Stimulated activated CD4-positive, alpha-beta T cell treated with anti-CD3 and anti-CD28 coated beads, Interleukin-1b, Interleukin-23, amount 100 ng/mL, for 4 hours (primary cell): ENCODE measurements at places on chromosomes 1 and 21.

DNA sequence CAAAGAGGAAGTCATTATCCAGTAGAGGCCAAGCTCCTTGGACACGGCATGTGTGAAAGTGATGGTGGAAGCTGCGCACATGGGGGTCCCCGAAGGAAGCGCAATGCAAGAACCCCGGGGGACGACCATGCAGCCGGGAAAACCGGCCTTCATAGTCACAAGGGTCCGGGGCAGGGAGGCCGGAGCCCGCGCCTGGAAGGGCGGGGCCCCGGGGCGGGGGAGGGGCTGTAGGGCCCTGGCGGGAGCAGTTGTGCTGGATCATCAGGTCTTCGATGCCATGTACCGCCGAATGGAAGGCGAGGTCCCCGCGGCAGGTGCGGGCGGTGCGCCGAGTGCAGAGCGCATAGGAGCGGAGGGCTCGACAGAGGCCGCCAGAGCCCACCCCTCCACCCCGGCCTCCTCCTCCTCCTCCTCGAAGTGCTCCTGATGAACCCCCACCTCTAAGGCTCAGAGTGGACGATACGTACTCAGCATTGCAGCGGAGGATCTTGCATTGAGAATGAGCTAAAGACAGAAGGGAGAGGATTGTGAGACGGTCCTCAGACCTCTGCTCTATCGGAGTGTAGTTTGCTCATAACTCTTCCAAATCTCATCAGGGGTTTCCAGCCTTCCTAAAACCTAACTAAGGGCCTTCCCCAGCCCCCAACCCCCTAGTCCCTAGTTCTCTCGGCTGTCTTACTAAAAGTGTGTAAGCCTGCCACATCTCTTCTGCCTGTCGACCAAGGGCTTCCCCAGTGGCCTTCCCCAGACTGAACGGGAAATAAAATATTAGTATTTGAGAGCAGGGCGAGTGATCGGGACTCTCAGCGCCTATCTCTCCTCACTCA lies 2.1 kb downstream of the HJV start:
- DNase-seq, result no peak

DNA sequence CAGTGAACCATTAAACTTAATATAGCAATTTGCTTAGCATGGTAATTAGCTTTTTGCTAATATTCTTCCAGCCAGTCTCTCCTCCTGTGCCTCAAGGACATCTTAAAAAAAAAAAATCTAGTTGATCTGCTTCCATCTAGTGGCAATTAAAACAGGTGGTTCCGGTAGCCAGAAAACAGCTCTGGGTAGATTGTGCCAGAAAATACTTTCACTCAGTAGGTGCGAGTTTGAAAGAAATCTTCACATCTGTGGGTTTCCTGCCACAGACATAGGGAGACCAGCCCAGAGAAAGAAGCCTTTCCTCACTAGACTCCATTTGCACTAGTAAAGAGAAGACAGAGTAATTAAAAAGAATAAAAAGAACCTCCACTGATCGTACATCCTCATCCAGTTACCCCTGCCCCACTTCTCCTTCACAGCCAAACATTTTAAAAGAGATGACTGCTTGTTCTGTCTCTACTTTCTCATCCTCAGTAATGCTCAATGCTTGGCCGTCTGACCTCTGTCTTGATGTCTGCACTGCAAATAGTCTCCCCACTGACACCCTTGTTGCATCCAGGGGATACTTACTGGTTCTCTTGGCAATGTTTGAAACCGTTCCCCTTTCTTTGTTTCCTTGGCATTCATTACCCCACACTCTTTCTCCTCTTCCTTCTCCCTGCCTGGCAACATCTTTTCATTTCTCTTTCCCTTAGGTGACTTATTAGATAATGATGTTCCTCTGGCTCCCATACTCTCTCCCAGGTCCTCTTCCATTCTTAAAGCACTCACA lies 16.9 kb downstream of the SELL start:
- DNase-seq, result no peak

- DNase-seq, result no peak
Measured at GRCh38 chr1:214066936-214067335, 79.2 kb downstream of the PROX1 start.

DNA sequence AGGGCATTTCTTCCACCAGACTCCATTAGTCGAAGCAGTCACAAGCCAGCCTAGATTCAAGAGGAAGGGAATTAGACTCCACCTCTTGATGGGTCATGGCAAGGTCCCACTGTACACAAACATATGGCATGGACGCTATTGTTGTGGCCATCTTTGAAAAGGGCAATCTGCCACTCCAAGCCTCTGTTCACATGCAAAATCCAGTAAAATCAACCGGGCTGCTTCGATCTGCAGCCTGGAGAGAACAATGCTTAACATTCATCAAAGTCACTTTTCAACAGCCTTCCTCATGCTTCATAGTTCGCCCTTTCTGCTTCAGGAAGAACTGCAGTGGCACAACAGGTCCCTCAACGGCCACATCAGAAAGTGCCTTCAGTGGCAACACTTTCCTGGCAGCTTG lies 28.0 kb upstream of the GJB5 start:
- DNase-seq, result no peak

DNA sequence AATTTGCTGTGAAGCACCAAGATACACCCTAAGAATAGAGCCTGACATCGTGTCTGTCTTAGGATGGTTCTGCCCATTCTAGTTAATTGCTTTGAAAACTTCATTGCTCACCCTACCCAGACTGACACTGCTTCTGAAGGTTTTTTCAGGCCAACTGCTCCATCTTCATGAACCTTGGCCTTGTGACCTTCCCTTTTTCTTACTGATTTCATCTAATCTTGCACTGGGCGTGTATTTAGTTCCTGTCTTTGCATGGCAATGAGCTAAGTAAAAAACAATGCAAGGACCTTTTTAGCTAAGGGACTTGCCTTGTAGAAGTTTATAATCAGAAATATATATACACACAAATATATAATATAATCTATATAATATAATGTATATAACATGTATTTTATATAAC lies 108.0 kb downstream of the PBX1 start:
- no peak for DNase-seq
